ENCODE measurements at places on chromosomes 11 and 22.
A peak's percentile ranks its signal among the peaks of the same experiment; 100 is the strongest.

- no peak for DNase-seq
Measured at GRCh38 chr22:47194476-47195155, 432.2 kb downstream of the TBC1D22A start.

- DNase-seq: peak; percentile 56
Measured at GRCh38 chr11:113974741-113975470, at the start of gene HTR3A. Gene HTR3A, plus strand, starts transcription at chr11:113975108. Its CDS starts 218 bp downstream, at chr11:113975326.

DNA sequence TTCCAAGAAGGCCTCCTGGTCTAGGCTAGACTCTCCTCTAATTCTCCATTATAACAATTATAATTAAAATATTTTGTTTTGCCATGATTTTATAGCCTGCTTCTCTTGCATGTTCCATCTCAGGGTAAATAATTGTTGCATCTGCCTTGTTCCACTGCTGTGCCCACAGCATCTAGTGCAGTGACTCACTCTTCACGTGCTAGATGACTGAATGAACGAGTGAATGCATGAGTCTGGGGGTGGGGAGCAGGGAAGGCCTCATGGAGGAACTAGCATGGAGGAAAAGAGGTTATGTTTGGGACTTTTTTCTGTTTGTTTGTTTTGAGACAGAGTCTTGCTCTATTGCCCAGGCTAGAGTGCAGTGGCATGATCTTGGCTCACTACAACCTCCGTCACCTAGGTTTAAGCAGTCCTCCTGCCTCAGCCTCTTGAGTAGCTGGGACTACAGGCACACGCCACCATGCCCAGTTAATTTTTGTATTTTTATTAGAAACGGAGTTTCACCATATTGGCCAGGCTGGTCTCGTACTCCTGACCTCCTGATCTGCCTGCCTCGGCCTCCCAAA is 5.2 kb upstream of the OAF start:
- DNase-seq: no peak

DNA sequence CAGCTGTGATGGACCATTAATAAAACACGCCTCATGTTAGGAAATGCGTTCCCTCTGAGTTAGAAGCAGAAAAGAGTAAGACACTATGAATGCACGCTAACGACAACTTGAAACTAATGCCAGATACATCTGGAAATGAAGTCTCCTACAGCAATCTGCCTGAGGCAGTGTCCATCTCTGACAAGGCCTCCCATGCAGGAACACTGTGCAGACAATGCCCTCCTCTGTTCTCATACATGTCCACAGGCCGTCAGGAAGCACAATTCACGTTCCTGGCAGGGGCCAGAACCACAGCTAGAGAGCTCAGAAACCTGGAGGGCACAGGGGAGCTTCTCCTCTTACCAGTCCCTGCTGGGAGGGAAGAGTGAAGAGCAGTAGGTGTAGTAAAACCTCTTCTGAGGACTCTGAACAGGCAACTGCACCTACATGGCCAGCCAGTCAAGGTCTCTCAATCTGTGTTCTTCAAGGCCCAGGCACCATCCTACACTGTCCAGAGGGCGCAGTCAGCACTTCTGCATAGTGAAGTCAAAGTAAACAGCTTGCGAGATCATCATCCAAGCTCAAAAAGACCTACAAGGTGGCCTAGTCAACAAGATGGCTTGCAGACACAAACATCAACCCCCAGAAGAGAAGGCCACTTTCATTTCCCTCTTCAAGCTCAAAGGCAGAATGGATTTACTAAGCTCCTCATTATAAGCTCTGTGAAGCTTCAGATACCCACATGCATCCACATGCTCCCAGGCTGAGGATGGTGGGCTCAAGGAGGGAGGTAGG is 41.5 kb upstream of the CYP2D6 start:
- DNase-seq: no peak

- DNase-seq: no peak
Measured at GRCh38 chr11:33984682-33985389, 66.7 kb upstream of the CAPRIN1 start.

- no peak for DNase-seq
Measured at GRCh38 chr22:39155421-39155820, 2.9 kb upstream of the CBX7 start.

- no peak for DNase-seq
Measured at GRCh38 chr11:796565-797295, 1.4 kb downstream of the SLC25A22 start.

- no peak for DNase-seq
Measured at GRCh38 chr11:128563942-128564641, 23.3 kb downstream of the ETS1 start.

- DNase-seq: no peak
Measured at GRCh38 chr11:1390569-1391164, 933 bp downstream of the BRSK2 start.

DNA sequence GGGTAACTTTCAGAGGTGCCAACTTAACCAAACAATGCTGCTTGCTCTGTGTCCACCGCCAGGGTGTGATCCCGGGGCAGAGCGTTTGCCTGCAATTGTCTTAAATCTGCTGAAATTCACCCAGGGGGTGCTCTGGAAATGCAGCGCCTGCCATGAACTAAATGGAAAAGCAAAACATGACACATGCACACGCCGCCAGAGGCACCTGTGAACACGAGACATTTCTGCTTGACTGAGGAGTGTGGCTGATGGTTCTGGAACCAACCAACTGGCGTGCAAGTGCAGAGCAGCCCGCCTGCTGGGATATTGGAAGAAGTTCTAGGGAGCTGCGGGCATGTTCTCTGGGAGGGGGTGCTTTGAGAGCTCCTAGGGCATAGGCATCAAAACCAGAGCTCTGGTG is 30.4 kb downstream of the DSCAML1 start:
- DNase-seq: no peak

- no peak for DNase-seq
Measured at GRCh38 chr22:39090426-39091064, 6.5 kb upstream of the APOBEC3H start.

GRCh38 chr22:36492109-36492508 is 10.7 kb upstream of the TXN2 start:
- no peak for DNase-seq

DNA sequence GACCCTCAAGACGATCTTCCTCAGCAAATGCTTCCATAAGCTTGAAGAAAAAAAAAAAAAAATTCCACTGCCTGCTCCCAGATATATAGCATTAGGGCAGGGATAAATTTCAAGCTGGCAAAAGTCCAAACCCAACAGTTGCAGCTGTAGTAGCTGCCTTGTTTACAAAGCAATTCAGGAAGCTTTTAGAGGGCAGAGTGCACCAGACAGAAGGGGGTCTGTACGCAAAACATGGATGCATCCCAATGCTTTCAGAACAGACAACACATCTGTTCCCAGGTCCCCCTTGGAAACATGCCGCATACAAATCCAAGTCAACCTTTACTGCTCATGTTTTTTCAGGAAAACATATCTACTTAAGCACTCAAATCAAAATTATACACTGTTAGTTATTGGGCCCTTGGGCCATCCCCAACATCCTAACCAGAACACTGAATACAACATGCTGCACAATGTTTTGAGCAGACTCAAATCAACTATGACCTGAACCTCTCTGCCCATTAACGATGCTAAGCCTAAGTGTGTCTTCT is 94.5 kb downstream of the CADM1 start:
- DNase-seq: peak; percentile 93

DNA sequence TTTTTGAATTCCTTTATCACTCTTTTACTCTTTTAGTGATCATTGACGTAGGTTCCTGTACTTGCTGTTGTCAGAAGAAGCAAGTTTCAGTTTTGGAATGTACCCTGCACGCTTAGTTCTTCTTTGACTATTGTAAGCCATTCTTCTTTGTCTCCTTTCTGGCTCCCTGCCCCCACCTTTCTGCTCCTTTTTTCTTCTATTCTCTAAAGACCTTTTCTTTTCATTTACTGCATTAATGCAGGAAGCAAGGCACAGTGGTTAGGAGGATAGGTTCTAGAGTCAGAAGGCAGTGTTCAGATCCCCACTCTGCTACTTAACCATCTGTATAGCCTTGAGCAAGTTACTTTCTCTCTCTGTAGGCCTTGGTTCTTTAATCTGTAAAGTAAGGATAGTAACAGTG is 33.7 kb upstream of the RAG2 start:
- no peak for DNase-seq

DNA sequence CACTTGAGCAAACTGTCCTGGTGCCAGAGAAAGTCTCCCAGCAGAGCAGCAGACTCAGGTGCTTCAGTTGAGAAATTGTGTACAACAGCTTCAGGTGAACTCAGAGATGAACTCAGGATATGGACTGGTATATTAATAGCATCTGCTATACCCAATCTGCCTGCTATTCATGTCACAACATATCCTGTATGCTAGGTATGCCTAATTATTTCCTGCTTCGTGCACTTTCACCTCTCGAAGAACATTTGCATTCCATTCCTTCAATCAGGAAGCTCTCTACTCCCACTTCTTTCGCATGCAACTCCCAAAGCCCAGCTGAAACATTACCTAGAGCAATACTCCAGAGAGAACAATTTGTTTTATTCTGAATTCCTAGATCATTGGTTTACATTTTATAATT is 207.7 kb downstream of the KCNA4 start:
- DNase-seq: no peak

- DNase-seq: no peak
Measured at GRCh38 chr11:94546886-94547285, 3.2 kb downstream of the FUT4 start.

- DNase-seq: no peak
Measured at GRCh38 chr11:17736930-17737817, 2.6 kb downstream of the KCNC1 start.

- no peak for DNase-seq
Measured at GRCh38 chr11:102276783-102277182, 40.5 kb upstream of the BIRC3 start.

DNA sequence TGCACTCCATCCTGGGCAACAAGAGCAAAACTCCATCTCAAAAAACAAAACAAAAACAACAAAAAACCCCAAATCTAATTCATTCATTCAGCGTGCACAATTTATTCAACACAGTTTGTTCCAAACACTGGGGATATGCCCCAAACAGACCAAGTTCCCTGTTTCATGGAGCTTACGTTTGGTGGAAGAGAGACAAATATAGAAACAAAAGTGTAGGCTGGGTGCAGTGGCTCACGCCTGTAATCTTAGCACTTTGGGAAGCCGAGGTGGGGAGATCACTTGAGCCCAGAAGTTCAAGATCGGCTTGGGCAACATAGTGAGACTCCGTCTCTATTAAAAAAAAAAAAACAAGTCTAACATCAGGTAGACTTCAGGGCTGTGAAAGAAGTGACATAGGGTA is 52.4 kb downstream of the PTPRJ start:
- DNase-seq: no peak

- no peak for DNase-seq
Measured at GRCh38 chr11:68970921-68971636, 9.7 kb downstream of the MRGPRD start.

- no peak for DNase-seq
Measured at GRCh38 chr11:210803-211180, 3.3 kb downstream of the RIC8A start.

- DNase-seq: no peak
Measured at GRCh38 chr11:92888696-92889095, 80.8 kb upstream of the MTNR1B start.

DNA sequence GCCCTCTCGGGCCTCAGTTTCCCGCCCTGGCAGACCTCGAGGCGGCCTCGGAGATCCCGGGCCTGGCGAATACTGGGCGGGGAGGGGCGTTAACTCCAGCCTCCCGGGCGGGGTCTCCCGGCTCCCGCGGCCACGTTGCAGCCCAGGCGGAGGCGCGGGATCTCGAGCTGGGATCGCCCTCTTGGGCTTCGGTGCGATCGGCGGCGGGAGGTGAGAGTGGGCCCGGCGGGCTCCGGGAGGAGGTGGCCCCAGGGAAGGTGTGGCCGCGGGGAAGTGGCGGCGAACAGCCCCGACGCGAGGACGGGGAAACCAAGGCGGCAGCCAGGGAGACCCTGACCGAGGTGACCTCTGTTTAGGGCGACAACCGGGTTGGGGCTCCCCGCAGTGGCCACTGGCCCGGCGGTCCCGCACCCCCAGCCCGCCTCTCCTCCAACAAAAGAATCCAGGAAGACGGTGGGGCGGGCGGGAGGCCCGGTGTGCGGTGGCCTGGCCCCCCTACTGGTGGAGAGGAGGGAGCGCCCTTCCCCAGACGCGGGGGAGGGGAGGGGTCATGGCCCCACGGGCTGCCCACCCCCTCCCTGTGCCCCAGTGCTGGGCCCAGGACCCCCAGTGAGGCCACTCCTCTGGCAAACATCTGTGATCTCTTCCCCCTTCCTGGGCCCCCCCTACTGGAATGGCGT is at the start of gene PHETA2:
Gene PHETA2, plus strand, starts transcription at position 117 of the 680 bp plus-strand sequence. CDS start 3,046 bp downstream, outside the sequence.
- DNase-seq: no peak

- no peak for DNase-seq
Measured at GRCh38 chr11:128559496-128560103, 27.8 kb downstream of the ETS1 start.

- no peak for DNase-seq
Measured at GRCh38 chr11:72418834-72419560, 15.3 kb downstream of the CLPB start.

- DNase-seq: peak; percentile 73
Measured at GRCh38 chr11:65559951-65560537, 1.9 kb upstream of the LTBP3 start.

DNA sequence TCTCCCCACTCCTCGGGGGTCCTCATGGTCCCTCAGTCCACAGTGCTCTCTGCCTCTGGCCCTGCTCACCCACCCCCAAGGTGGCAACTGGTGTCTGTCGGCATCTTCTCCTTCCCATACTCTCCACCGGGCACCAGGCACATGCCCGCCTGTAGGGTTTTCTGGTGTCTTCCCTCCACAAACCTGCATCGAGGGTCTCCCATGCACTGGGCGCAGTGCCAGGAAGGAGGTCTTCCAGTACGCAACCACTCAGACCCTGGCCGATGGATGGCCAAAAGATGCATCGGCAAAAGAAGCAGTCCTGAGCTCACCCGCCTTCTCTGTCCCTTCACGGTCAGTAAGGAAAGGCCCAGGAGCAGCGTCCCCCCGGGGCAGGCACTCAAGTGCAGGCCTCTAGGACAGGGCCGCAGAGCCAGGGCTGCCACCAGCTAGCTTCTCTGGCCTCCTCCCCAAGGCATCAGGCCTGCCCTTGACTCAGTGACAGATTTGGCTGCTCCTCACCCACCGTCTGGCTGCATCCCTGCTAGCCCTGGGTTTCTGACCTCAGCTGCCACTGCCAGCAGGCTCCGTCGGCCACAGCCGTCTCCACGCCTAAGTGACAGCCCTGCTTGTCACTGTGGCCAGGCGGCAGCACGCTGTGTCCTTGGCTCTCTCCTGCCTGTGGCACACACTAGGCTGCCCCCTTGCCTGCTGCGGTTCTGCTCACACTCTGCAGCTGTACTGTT is 32.1 kb upstream of the IGSF9B start:
- DNase-seq: no peak

GRCh38 chr22:44196731-44197131 is 16.0 kb downstream of the PARVG start:
- no peak for DNase-seq

GRCh38 chr11:10164621-10165020 is 129.4 kb downstream of the SBF2 start:
- DNase-seq: no peak

DNA sequence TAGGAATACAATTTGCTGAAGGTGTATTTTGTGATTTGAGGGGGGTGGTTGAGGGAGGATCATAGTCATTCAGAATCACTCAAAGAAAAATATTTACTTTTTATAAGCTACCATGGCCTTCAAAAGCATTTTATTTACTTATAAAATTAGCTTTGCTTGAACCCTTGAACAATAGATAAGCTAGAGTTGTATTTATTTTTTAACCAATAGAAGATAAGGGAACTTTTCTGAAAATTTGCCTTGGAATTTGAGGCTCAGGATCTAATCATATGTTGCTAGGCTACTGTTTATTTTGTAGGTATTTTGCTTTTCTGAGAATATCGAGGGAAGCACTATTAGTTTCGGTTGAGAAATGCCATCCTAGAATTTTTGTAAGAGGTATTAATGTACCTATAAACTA is 82.1 kb downstream of the EMSY start:
- no peak for DNase-seq

- no peak for DNase-seq
Measured at GRCh38 chr11:65854161-65854592, 3.8 kb downstream of the CFL1 start.

GRCh38 chr11:70064008-70064725 is 13.9 kb upstream of the ANO1 start:
- no peak for DNase-seq

All from NCI-H446 treated with DMSO at 0.1 percent for 48 hours (cell line).